ENCODE measurements at places on chromosomes 12 and 14. TPM values are rescaled to one million over a fixed set of nuclear protein-coding genes. Genes with fewer than 3 reads are reported as not detected.

BEGAIN gene
- total RNA-seq: 0.27 TPM

DMAC2L gene
- total RNA-seq: 12.3 TPM

DNA sequence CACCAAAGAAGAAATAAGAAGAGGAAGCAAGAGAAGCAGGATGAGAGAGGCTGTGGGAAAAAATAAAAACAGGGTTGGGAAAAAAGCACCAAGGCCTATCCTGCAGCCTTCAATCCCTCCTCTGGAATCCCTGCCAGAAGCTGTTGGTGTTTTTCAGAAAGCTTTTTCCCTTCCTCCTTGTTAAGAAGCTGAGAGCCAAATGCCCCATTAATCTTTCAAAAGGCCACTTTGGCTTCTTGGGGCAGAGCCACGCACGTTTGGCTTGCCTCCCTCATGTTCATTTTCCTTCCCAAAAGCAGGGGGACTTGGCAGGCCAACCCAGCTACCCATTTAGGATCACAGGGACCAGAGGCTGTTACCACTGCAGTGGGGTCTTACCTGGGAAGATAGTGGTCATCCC, 365.3 kb downstream of the NUAK1 start:
- H3K4me3 ChIP-seq: no peak overlapping the region
- no peaks in the 10 kb centered on the region for H3K36me3 ChIP-seq
- H3K4me1 ChIP-seq: peaks cover 7% of the 10 kb centered on the region
- no peaks in the 10 kb centered on the region for H3K27me3 ChIP-seq
- no peak for DNase-seq

DNA sequence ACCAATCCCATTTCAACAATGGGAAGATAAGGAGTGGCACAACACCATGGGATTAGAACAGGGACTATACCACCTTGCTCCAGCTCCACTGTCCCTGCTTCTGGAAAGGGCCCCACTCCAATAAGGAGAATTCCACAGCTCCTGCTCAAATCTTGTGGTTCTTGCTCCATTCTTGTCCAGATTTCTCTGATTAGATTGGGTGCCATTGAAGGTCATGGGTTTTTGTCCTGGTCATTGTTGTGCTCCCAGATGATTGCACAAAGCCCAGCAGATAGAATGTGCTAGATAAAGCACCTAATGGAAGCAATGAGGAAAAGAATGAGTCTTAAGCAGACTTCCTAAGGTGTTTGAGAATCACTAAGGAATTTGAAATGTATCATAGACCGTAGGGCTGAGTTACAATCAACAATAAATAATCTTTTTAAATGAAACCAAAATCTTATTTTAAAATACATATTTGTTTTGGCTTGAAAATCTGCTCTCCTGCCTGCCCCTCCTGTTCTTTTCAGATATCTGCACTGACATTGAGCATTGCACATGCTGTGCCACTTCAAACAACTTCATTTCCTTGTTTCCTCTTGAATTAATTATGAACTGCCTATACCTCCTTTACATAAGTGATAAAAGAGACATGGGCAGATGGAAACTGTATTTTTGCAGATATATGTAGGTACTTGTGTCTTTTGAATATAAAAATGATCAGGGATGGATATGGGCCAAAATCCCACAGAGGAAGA, 115.9 kb downstream of the FGD4 start:
- no peak overlapping the region for H3K4me3 ChIP-seq
- H3K36me3 ChIP-seq: no peaks in the 10 kb centered on the region
- DNase-seq: no peak
- H3K27ac ChIP-seq: no peak overlapping the region
- no peaks in the 10 kb centered on the region for H3K27me3 ChIP-seq

DNA sequence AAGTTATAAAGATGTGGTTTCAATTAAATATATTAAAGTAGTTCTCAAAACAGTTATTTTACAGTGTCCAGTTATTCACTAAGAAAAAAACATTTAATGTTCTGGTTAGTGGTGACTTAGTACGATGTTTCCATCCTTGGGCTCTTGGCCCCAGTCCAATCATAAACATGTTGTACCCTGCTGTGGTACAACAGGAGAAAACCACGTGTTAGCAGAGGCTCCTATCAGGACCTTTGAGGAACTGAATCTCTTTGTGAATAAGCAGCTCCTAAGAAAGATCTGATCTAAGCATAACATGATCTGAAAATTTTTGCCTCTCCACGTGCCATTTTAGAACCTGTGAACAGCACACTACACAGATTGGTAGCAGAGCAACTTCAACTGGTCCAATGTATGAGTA, 234.0 kb downstream of the SYT1 start:
- no peak overlapping the region for H3K27ac ChIP-seq
- no peak overlapping the region for H3K4me3 ChIP-seq
- no peaks in the 10 kb centered on the region for H3K36me3 ChIP-seq
- DNase-seq: no peak
- H3K27me3 ChIP-seq: no peaks in the 10 kb centered on the region

DNA sequence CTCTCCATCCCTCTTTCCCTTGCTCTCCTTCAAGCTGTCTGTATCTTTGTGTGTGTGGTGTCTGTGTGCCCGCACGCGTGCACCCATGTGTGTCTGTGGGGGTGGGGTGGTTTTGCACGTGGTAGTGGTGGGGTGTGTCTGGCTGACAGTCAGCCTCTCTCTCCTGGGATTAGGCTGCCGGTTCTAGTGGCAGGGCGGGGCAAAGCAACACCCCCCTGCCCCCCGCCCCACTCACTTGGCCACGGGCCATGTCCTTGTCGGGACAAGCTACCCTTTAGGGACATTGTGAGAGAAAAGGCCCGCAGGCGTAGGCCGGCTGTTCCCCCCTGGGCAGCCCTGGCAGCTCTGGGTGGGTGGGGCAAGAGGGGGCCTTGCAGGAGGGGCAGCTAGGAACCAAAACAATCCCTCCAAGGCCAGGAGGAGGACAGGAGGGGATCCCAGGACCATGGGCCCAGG, 182.6 kb downstream of the ALG10 start:
- H3K4me1 ChIP-seq: no peaks in the 10 kb centered on the region
- H3K4me3 ChIP-seq: no peak overlapping the region
- no peak for DNase-seq
- no peaks in the 10 kb centered on the region for H3K36me3 ChIP-seq
- H3K27ac ChIP-seq: no peak overlapping the region

DNA sequence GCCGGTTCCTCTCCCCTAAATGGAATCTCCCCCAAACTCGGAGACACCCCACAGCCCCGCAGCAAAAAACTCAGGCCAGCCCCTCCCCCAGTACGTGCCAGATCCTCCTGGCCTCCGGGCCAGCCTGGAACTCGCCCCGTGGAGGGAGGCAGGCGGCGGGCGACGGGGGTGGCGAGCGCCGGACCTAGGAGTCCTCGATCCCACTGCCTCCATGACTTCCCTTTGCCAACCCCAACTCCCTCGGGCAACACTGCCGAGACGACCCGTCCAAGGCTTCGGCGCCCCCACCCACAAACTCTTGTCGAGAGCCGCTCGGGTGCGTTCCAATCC, 400 bp downstream of the ADCY6 start:
- H3K27me3 ChIP-seq: no peaks in the 10 kb centered on the region
- no peak for DNase-seq
